Activated T-helper 9 cell treated with anti-CD3 and anti-CD28 coated beads, Interleukin-2, amount 50 U/mL, for 16 hours (primary cell): ENCODE measurements at places on chromosomes 6 and 20.

DNA sequence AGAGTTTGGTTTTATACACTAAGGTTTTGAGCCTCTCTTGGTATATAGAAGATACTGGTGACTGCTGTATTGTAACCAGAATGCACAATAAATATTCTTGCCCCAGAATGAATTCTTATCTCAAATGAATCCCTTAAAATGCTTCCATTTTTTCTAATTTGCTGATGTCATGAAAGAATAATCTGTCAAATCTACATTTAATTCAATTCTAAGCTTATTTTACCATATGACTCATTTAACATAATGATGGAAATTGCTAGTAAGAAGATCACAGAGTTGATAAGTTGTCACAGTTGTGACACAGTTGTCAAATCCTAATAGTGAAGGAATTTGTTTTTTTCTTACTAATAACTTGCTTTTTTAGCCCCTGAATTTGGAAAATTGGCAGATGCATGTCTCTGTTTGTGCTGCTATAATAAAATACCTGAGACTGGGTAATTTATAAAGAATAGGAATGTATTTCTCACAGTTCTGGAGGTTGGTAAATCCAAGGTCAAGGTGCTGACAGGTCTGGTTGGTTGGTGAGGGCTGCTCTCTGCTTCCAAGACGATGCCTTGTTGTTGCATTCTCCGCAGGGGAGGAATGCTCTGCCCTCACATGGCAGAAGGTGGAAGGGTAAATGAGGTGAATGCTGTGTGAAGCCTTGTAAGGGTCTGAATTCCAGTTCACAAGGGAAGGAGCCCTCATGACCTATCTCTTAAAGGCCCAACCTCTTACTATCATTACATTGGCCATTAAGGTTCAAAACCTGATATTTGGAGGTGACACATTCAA is 4.7 kb downstream of the ECT2L start:
- DNase-seq = no peak

DNA sequence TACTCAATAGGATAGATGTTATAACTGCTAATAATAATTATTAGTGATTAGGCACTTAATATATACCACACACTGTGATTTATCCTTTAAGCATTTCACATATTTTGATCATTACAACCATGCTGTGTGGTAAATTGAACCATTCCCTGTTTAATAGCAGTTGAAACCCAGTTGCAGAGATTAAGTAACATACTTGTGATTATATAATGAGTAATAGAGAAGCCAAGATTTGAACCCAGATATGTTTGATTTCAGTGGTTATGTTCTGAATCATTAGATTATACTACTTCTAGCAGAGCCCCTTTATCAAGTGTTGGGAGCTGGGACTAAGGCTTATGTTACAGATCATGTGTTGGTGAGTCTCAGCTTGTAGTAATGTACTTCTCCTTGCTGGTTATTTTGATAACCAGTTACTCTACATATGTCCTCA is 44.1 kb downstream of the STK4 start:
- DNase-seq = no peak

DNA sequence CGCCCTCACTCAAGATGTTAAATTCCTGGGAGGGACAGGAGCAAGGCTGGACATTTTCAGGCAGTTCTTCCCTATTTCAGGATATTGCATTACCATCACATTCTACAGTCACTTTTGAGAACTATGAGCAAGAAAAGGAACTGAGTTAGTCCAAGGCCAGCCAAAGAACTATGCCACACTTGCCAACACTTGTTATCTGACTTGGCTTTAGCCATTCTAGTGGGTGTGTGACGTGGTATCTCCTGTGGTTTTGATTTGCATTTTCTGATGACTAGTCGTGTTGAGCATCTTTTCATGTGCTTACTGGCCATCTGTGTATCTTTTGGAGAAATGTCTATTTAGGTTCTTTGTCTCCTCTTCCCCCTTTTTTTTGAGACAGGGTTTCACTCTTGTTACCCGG is 12.0 kb downstream of the XRN2 start:
- DNase-seq = no peak

DNA sequence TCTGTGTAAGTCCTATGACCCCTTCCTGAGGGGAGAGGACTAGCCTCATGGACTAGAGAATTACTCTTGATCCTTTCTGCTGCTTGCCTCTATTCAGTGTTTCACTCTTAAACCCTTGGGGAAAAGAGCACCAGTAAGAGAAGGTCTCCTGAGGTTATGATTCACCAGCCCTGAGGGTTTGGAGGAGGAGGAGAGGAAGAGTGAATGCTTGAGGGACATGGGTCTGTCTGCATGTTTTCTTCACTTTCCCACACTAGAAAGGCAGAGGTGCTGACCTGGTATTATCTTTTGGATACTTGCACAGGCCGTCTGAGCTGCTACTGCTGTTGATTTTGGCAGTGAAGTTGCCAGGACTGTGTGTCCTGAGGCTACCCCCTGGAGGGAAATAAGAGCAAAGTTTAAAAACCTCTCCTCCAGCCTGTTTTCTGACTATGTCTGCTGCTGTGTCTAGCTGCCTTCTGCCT is 78.3 kb downstream of the CD109 start:
- DNase-seq = no peak

GRCh38 chr20:59182401-59183044 is 18.9 kb downstream of the ZNF831 start:
- no peak for DNase-seq

GRCh38 chr20:52826321-52826720 is 145.8 kb upstream of the TSHZ2 start:
- no peak for DNase-seq

DNA sequence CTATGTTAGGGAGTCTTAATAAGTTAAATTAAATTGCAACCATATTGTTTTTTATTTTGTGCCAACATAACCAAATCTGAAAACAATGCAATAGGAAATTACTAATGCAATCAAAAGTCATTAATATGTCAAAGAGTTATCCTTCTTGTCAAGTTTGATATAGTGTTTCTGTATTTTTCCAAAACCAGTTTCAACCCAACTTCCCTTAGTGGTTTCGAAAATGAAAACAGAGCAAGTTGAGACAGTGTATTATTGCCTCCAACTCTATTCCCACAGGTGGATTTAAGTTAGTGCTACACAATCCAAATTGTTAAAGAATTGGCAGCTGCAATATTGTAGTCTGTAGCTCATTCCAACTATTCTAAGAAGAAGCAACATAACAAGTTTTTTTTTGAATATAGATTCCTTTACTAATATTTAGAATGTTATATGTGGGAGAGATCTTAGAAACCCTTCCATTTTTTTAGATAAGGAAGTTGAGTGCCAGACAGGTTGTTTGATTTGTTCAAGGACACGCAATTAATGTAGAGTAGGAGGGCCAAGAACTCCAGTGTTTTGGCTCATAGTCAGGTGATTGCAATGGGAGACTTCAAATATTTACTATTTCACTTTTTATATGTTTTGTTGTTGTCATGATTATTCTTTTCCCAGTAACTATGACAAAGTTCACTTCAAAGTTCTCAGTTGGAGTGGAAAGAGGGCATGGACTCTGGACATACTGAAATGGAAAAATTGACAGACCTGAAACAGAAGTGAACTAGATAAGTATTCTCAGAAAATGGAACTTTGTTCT is 282.4 kb upstream of the HSF2 start:
- DNase-seq = no peak

GRCh38 chr20:5448449-5449118 is 131.8 kb upstream of the PROKR2 start:
- DNase-seq = peak; percentile 9

DNA sequence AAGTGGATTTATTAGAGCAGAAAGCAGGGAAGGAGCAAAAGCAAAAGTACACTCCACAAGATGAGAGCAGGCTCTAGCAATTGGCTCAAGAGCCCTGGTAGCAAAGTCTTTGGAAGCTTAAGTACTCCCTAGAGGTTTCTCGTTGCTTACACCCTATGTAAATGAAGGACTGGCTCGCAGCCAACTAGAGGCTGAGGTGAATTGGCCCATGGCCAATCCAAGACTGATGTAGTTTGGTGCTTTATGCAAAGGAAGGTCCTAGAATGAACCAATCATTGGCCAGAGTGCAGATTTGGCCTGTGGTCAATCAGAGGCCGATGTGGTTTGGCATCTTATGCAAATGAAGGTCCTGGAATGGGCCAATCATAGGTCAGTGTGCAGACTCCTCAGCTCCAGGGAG is 191.3 kb upstream of the ARID1B start:
- no peak for DNase-seq

DNA sequence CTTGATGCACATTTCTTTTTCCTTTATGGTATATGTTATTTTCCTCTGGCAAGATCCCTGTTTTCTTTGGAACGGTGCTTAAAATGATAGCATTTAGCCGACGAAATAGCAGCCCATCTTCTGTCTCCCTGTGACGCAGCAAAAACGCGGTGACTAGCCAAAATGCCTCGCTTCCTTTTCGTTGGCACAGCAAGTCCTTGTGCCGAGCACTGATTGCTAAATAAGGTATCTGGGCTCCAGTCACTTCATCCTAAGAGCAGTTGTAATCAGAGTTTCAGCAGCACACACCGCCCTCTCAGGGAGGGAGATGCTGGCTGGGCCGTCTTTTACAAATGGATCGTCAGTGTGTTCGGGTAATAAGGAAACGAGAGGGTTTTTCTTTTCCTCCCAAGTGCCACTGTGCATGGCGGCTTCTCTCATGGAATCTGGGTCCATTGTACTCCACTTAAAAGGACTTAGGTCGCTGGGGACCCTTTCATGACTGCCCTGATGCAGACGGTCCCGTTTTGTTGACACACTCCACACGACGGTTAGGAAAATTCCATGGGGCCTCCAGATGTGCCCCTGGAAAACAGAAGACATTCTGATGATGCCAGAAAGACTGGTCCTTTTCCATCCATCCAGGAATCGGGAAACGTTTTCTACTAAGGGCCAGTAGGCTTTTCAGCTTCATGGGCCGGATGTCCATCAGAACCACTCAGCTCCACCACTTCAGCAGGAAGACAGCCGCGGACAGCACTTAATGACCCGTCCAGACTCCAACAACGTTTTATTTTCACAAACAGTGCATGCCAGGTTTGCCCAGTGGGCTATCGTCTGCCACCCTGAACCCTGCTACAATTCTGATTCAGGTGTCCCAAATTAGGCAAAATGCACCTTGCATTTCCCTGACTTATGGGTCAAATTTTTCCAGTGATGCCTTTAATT is 185.5 kb downstream of the CDH4 start:
- DNase-seq = no peak

- DNase-seq = no peak
Measured at GRCh38 chr20:58853976-58854637, 1.6 kb downstream of the GNAS start.

GRCh38 chr6:112384511-112384910 is 37.4 kb downstream of the RFPL4B start:
- DNase-seq = no peak

DNA sequence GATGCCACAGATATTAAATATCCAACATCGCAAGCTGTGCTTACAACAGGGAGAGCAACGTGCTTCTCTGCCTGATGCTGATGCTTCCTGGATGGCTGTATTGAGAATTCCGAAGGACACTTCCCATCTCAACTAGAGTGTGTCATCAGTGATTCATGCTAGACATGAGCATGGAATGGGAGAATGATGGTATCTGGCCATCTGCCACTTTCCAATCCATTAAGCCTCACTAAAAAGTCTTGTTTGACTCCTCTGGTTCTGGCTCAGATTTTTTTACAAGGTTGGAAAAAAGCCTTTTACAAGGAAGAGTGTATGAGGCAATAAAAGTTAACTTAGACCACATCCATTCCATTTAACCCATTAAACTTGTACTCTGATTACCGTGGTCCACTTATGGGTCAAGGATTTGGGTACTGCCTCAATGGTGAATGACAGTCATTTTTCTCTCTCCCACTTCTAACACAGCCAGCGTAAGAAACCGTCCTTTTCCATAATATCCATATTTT is 265.3 kb downstream of the UST start:
- no peak for DNase-seq

GRCh38 chr6:88492824-88493223 is 326.7 kb upstream of the CNR1 start:
- no peak for DNase-seq

GRCh38 chr6:42429042-42429585 is 22.6 kb downstream of the TRERF1 start:
- no peak for DNase-seq

- DNase-seq = no peak
Measured at GRCh38 chr6:88157106-88157505, 9.0 kb downstream of the CNR1 start.

GRCh38 chr6:36350681-36351571 is 14.2 kb upstream of the BNIP5 start:
- no peak for DNase-seq

- DNase-seq = no peak
Measured at GRCh38 chr6:17650656-17651309, 50.7 kb downstream of the FAM8A1 start.

DNA sequence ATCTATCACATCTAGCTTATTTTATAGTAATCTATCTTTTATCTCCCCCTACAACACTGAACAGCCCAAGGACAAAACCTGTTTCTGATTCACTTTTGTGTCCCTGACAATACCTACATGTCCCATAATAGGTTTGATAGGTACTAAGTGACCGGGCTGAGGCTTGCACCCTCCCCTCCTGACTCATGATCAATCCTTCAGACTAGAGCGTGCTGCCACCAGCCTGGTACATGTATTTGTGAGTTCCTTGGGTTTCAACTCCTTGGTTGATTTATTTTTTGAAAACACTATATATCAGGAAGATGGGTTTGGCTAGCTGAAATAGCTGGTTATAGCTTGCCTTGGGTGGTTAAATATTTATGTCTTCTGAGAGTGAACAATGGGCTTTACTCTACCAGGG is 41.6 kb upstream of the RAB23 start:
- DNase-seq = no peak

DNA sequence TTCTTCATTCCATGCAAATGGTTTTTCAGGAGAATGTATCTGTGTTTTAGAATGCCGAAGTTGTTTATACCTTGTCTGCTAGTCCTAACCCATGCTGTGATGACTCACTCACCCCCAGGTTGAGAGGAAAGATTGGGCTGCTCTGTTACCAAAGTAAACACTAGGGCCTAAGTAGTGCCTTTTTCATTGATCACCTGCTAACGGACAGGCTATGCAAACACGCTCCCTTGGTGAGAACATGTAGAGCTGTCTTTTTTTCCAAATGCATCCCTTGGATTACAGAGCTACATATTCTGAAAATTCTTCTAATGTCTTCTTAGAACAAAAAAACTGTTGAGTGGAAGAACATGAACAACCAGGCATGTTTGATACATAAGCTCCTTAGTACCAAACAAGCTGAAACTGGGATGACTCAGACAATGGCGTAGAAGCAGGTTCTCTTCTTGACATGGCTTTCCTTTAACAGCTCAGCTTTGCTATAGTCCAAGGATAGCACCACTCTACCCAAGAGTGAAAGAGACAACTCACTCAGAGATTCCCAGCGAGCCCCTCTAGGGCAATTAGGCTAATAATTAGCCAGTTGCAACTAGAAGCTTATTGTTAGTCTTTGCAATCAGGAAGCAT is 20.5 kb downstream of the PERP start:
- no peak for DNase-seq

DNA sequence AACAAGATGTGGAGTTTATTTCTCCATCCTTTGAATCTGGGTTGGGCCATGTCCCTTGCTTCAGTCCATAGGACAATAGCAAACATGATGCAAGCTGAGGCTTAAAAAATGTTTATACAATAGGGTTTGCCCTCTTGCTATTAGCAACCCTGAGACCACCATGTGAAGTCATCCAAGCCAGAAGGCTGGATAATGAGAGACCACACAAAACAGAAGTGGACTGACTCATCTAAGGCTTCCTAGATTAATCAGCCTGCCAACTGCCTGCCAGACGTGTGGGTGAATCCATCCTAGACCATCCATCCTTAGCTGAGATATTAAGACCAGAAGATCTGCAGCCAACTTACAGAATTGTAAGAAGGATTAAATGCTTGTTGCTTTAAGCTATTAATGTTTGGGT is 38.1 kb upstream of the ISM1 start:
- DNase-seq = no peak

- peak; percentile 47 for DNase-seq
Measured at GRCh38 chr6:75602246-75603105, 796 bp downstream of the SENP6 start.
